Muscle of arm (tissue), 14 donors: ENCODE measurements at places on chromosomes 6 and 20. TPM values are rescaled to one million over a fixed set of nuclear protein-coding genes. Genes with fewer than 3 reads are reported as not detected.

- DNase-seq = no peak
Observed at GRCh38 chr20:52444455-52444854, 252.9 kb upstream of the ZFP64 start.

GRCh38 chr20:40691566-40692239 is 2.7 kb upstream of the MAFB start:
- no peak for DNase-seq

DNA sequence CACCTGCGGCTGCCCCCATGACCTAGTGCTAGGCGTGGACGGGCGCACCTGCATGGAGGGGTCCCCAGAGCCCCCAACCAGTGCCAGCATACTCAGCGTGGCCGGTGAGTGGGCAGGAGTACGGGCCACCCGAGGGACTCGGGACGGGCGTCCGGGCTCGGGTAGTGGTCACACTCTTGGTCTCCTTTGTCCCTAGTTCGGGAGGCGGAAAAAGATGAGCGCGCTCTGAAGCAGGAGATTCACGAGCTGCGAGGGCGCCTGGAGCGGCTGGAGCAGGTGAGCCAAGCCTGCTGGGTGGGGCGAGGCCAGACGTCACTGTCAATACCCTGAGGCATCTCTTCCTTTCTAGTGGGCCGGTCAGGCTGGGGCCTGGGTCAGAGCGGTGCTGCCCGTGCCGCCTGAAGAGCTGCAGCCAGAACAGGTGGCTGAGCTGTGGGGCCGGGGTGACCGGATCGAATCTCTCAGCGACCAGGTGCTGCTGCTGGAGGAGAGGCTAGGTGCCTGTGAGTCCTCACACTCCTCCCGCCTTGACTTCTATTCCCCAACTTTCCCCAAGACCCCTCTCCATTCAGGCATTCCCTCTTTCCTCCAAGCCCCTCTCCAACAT is 2.9 kb downstream of the EGFL8 start:
- DNase-seq = no peak

- DNase-seq = no peak
Observed at GRCh38 chr6:119313937-119314884, 35.4 kb downstream of the MAN1A1 start.

- DNase-seq = no peak
Observed at GRCh38 chr6:151431337-151431736, 20.6 kb downstream of the RMND1 start.

- no peak for DNase-seq
Observed at GRCh38 chr20:21826976-21827375, 121.5 kb downstream of the PAX1 start.

DNA sequence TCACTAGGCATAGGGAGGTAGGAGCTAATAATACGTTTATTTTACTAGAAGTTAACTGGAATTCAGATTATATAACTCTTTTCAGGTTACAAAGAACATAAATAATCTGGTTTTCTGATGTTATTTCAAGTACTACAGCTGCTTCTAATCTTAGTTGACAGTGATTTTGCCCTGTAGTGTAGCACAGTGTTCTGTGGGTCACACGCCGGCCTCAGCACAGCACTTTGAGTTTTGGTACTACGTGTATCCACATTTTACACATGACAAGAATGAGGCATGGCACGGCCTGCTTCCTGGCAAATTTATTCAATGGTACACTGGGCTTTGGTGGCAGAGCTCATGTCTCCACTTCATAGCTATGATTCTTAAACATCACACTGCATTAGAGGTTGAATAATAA is 1.1 kb downstream of the HFE start:
- DNase-seq = no peak

DNA sequence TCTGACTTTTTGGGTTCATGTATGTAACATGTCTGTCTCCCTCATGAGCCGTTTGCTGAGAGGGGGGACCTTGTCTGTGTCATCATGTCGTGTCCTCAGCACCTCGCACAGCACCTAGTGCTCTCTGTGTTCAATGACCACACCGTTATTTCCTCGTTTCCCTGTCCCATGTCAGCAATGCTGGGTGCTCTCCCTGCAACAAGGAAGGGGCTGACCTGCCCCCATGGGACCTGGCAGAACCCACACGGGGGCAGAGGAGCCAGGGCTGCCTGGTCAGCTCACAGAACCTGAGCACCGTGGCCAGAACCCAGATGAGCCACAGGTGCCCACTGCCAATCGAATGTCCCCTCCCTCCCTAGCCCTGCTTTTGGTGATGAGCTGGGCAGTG is 7.3 kb downstream of the ADA start:
- DNase-seq = no peak

DNA sequence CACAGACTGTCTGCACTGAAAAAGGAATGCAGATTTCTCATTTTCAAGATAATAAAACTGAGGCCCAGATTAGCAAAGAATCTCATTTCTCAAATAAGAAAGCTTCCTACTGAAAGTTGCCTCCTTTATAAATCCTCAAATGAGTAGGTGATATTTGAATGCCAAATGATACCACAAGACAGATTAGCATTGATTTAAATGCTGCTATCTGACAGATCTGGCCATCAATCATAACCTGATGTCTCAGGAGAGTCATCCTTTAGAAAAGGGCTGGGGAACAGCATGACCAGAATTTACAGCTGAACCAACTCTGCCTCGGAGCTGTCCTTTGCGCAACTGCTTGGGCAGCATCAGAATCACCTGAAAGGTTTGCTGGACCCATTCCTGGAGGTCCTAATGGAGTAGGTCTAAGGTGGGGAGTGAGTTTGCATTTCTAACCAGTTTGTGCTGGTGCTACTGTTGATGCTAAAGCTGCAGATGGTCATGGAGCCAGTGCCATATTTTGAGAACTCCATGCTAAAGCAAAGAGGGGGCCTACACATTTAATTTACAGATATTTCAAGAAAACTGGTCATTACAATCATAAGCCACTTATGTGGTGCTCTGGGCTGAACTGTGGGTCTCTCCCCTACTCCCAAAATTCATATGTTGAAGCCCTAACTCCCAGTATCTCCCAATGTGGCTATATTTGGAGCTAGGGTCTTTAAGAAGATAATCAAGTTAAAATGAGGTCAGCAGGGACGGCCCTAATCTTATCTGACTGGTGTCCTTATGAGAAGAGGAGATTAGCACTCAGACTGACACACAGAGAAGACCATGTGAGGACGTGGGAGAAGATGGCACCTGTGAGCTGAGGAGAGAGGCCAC is 295.5 kb upstream of the JARID2 start:
- no peak for DNase-seq

- DNase-seq = no peak
Observed at GRCh38 chr6:104957301-104958177, 632 bp downstream of the LIN28B start.

- DNase-seq = no peak
Observed at GRCh38 chr6:154092326-154092962, 53.4 kb downstream of the OPRM1 start.

GRCh38 chr6:159037756-159038290 is 7.0 kb downstream of the TAGAP start:
- no peak for DNase-seq

- no peak for DNase-seq
Observed at GRCh38 chr6:108841377-108841855, 6.8 kb upstream of the ARMC2 start.

GRCh38 chr20:55472704-55473103 is 532.6 kb downstream of the CBLN4 start:
- no peak for DNase-seq

GRCh38 chr6:21610341-21610740 is 16.8 kb downstream of the SOX4 start:
- no peak for DNase-seq

DNA sequence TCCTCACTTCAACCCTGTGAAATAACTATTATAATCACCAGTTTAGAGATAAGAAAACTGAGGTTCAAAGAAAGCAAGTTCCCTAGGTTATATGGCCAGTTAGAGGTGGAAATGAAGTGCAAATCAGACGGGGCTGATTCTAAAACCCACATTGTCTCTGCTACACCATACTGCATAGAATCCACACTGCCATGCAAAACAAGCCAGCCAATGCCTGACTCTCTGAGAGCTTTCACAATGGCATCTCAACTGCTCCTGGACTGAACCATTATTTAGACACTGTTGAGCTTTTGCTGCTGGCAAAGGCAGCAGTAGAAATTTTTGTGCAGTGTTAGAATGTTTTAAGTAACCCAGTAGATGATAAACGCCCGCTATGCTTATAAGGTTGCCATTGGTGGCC is 195.2 kb upstream of the CNR1 start:
- no peak for DNase-seq

DNA sequence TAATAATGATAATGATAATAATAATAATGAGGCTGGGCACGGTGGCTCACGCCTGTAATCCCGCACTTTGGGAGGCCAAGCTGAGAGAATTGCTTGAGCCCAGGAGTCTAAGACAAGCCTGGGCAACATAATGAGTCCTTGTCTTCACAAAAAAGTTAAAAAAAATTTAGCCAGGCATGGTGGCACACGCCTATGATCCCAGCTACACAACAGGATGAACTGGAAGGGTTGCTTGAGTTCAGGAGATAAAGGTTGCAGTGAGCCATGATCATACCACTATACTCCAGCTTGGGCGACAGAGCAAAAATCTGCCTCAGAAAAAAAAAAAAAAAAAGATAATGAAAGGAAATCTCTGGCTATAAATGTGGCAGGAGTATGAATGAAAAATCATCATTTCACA is 213.4 kb downstream of the HIVEP2 start:
- DNase-seq = no peak

DNA sequence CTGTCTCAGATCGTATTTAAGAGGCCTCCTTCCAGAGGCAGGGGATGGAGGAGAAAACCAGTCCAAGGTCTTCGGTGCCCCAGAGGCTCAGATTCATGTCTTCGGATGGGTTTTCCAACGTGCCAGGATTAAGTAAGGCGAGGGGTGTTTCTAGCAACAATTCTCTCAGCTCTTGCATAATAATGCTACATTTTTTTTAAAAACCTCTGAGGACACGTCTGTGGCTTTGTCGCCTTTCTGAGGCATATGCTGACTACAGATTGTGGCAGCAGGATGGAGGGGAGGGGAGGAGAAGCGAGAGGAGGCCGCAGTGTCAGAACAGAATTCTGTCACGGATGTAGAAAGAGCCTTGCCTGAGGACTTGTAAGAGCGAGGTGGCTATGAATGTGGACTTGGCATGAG is 17.7 kb upstream of the CCDC167 start:
- DNase-seq = no peak

DNA sequence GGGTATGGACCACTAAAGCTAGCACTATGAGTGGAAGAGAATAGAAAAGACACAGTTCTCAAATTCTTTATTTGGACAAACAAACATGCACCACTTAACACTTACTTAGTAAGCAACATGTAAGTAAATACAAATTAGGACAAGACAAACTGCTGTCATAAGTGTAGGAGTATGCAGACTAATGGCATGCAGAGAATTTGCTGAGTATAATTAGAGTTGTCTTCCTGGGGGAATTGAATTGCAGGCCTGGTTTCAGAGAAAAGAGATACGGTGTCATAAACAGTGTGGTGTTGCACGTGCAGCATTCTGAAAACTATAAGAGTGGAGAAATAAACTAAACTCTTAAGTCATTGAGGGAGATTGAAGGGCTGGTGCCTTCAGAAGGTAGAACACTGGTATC is 125.2 kb upstream of the EYA4 start:
- no peak for DNase-seq

- no peak for DNase-seq
Observed at GRCh38 chr20:50092436-50092835, 20.5 kb downstream of the UBE2V1 start.

GRCh38 chr20:49480236-49480635 is 2.2 kb downstream of the KCNB1 start:
- no peak for DNase-seq

DNA sequence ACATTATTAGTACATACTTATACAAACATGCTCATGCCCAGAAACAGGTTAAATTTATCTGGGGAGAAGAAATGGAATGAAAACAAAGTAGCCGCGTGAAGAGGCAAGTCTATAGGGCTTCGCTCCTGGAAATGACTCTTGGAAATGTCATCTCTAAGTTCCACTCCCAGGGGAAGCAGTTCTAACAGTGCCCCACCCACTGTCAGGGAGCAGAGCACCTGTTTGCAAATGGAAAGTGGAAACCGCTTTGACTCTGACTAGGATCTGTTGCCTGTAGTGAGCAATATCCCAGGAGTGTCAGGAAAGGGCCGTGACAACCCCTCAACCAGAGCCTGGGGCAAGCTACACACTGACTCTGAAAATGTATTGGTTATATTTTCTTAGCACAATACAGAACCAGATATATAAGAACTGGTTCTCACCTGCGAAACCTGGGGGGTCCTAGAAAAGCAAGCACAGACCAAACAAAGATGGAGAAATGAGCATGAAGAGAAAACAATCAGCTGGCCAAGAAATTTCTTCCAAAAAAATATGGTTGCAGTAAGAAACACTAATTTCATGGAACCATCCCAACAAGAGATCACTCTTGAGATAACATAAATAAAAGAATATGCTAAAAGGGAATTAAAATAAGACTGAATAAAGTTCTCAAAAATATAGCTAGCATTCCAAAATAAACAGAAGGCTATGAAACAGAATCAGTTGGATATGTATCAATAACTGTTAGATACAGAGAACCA is 47.5 kb upstream of the CRISP1 start:
- no peak for DNase-seq

GRCh38 chr6:77425671-77426070 is 37.6 kb downstream of the HTR1B start:
- DNase-seq = no peak

GRCh38 chr20:13262302-13262650 is 41.2 kb downstream of the ISM1 start:
- DNase-seq = no peak

DNA sequence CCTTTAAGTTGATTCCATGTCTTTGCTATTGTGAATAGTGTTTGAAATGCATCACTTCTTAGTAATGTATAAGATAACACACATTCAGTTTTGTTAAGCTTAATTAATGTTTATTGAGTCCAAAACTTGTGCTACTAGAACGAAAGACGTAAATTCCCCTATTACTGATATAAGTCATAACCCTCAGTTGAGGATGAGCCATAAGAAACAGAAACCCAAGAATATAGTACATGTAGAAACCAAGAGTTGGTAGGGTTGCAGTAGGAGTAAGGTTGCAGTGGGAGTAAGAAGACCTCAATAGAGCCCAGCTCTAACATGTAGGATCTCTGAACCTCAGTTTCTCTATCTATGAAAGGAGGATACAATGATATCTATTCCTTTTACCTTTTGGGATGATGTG is 19.3 kb downstream of the CITED2 start:
- DNase-seq = no peak

- no peak for DNase-seq
Observed at GRCh38 chr6:139577124-139577762, 202.8 kb upstream of the CITED2 start.

Gene TSBP1
- not detected for polyA plus RNA-seq

Gene GJE1
- polyA plus RNA-seq = not detected

Gene KAT14
- 19.7 TPM for polyA plus RNA-seq

Gene C20orf202
- 0.35 TPM for polyA plus RNA-seq

Gene HTR1E
- not detected for polyA plus RNA-seq

Gene MUC22
- not detected for polyA plus RNA-seq

Gene OPRL1
- 0.89 TPM for polyA plus RNA-seq

Gene TUBB2B
- 51.8 TPM for polyA plus RNA-seq

Gene LY86
- polyA plus RNA-seq = 1.7 TPM

Gene KIAA0408
- 20.1 TPM for polyA plus RNA-seq

Gene SIM1
- polyA plus RNA-seq = 2.1 TPM
